Stimulated activated CD4-positive, alpha-beta T cell treated with anti-CD3 and anti-CD28 coated beads, Interleukin-15, amount 100 ng/mL, for 1 hour (primary cell): ENCODE measurements at places on chromosomes 7 and 10.

GRCh38 chr7:77904252-77904651 lies 105.7 kb downstream of the PHTF2 start:
- no peak for DNase-seq

DNA sequence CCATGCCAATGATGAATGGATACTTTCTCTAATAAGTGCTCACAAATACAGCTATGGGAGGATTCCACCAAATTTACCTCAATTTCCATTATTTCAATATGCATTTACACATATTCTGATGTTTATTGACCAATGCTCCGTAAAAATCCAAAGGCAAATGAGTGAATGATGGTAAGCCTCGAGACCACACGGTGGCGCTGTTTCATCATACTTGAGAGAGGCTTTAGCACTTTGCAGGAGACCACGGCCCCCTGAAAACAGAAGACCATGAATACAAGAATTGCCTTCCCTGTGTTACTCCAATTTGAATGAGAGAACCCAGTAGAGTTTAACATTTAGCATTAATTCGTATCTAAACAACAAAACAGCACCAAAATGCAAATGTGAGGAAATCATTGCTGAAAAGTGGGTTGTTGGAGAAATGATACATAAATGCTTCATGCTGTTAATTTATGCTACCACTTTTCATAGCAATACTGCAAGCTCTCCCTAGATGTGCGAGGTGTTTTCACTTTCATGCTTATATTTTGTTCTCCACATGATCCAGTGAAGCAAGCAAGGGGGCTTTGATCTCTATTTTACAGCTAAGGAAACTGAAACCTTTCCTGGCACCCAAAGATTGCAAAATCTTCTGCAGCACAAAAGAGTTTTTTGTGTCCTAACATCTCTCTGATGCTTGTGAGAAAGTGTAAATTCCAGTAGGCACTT lies 35.4 kb downstream of the TRIL start:
- DNase-seq, result peak; percentile 36

DNA sequence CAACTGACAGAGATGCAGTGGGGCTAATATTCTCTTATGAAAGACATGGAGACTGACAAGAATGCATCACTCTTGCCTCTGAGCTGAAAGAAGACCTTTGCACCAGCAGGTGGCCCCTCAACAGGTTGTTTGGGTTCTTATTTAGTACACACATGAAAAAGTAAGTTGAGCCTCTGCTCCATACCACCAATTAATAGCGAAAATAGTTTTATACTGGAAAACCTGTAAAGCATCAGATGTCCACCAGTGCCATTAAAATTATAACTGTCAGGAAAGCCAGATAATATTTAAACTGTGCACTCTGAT lies 26.3 kb upstream of the FAM13C start:
- no peak for DNase-seq

DNA sequence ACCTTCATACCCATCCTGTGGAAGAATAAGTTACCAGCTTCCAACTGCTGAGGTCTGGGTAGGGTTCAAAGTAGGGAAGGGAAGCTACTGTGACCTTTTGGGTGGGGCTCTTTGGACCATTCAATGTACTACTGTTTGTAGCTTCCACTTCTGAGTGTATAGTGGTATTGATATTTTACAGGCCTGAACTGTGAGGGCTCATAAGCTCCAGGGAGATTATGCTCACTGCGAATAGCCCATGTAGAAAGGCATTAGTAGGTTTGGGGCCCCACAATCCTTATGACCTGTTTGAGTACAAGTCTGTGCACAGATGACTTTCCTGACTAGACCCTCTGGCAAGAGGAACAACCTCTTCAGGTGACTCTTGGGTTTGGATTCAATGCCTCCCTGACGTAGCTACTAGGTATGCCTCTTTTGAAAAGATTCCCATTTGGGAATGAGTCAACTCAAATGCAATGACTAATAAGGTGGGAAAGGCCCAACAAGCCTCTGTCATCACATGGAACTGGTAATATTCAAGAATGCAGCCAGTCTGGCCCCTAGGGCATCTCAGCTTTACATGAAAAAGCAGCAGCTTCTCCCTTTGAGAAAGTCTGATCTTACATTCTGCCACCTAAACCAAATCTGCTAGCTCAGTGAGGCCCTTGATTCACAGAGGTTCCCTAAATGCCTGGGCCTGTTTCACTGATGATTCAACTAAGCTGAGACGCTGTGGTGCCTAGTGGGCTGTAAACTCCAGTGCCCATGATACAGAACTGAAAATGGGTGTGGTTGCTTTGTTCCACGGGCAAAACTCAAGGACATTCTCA lies 79.8 kb downstream of the ABI1 start:
- DNase-seq, result no peak

DNA sequence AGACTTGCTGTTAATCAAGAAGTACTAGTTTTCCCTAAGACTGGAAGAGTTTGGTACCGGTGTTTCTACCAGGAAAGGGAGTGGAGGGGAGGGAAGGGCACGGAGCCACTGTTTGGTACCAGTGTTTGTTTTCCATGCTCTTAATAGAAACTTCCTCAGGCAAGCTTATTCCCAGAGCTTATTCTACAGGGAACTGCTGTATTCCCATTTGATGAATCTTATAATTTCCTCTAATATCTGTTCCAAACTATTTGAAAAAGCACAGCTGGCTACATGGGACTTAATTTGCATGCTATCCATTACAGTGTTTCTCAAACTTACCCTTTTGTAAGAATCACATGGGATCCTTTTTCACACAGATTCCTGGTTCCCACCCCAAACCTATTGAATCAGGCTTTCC lies 23.7 kb downstream of the SLC26A4 start:
- no peak for DNase-seq

DNA sequence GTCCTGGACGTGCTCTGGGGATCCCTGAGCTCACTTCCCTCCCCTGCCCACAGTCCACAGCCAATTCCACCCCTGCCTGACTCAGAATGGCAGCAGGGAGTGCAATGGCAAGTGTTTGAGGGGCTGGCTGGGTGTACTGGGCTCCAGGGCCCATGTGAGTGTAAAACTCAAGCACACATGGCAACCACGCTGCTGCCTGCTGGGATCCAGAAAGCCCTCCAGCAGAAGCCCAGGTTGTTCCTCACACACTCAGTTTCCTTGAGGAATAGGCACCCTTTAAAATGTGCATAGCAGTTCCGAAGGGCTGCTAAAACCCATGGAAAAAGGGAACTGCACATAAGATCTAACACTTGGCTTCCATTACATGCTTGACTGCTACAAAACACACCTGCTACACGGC lies 11.3 kb upstream of the ATP6V0A4 start:
- no peak for DNase-seq

GRCh38 chr7:154195266-154195665 lies 143.1 kb downstream of the DPP6 start:
- no peak for DNase-seq

DNA sequence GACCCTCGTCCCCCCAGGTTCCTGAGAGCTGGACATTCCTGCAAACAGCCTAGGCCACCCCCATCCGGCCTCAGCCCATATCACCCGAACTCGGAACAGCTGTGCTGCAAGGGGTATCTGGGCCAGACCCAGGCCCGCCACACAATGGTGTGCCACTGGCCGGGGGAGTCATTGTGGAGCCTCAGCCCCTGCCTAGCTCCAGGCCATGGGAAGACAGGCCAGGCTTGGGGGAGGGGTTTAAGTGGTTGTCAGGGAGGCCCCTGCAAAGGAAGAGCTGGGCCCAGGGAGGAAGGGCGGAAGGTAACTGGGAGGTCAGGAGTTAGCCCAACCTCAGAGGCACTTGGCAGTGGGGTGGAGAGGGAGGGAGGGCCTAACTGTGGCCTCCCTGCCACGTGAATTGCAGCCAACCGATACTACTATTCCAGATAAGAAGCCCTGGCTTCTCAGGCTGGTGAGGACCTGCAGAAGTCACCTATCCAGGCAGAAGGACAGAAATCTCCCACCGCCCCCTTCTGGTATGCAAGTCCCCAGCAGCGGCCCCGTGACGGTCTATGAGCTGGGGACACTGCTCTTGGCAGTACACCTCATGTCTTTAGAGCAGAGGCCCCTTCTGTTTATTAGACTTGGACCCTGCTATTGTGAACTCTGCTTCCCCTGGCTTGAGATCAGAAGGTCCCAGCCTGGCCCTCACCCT lies 26.8 kb downstream of the VSIR start:
- DNase-seq, result no peak

DNA sequence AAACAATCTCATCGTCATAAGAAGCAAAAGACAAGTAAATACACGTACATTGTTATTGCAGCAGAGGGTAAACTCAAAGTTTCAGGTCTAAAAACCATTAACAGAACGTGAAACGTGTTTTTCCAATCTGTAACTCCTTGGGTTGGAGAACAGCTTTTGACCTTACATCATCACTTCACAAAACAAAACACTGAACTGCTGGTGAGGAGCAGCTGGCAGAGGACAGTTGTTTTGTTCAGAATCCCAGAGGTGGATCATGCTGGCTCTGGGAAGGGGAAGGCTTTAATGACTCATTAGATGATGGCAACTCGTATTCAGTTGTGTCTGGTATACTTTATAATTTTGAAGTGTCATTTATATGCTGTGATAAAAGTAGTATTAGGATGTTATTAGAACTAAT lies 923.0 kb upstream of the CELF2 start:
- no peak for DNase-seq
